ENCODE measurements at places on chromosomes 5 and 9. TPM values are rescaled to one million over a fixed set of nuclear protein-coding genes. Genes with fewer than 3 reads are reported as not detected.
A peak's percentile ranks its signal among the peaks of the same experiment; 100 is the strongest.

ZNF354C gene
- 9.4 TPM for total RNA-seq

RALGDS gene
- total RNA-seq = 60.0 TPM

DNA sequence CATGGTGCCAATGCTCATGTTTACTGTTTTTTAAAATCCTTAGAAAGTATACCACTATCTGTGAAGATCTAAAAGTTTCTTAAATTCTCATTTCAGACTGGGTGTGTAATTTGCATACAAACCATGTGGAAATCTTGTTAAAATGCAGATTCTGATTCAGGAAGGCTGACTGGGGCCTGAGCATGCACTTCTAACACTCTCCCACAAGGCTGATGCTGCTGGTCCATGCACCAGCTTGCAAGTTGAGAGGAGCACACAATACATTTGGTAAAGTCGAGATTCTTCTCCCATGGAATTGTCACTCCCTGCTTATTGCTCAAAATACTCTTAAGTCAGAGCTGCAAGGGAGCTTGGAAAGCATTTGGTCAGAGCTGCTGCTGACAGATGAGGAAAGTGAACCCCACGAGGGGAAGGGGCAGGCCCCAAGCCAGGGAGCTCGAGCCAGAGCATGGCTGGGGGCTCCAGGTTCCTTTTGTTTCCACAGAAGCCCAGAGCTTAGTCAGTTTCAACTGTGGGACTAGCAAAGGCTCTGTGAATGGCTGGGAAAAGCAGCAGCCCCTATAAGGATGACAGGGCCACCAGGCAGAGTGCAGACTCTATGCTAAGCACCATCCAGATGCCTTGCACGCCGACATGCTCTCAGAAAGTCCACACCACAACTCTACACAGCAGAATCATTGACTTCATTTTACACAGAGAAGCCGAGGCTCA, 93.5 kb upstream of the HAND1 start:
- DNase-seq = no peak

ARHGEF28 gene
- 66.0 TPM for total RNA-seq

DNA sequence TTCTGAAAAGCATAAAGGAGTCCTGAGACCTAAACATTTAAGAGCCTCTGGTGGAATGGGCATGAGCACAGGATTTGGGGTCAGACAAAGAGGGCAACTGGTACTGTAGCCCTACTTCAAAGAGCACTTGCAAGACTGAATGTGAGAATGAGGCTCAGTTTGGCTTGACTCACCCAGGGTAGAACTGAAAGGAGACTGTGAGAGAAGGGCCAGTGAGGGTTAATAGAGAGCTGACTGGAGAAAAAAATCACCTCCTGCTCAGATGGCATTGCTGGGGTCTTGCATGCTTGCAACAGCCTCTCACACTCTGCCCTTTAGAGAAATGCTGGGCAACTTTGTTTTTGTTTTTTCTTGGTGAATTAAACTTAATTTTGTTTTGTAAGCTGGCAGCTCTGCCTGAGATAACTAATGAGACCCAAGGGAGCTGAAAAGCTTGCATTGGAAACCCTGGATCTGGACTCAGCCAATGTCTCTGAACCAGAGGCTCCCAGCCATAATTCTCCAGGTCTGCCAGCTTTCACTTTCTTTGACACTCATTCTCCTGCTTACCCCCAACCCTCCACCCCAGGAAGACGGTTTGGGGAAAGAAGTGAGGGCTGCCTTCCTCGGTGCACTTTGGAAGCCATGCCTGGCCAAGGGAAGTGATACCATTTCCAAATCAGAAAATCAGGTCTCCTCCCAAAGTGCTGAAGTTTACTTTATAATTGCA, 161.1 kb upstream of the PANK3 start:
- DNase-seq = no peak

- no peak for DNase-seq
Observed at GRCh38 chr5:141508440-141508797, 19.5 kb downstream of the PCDHGC5 start.

GFPT2 gene
- total RNA-seq = 64.5 TPM

DNA sequence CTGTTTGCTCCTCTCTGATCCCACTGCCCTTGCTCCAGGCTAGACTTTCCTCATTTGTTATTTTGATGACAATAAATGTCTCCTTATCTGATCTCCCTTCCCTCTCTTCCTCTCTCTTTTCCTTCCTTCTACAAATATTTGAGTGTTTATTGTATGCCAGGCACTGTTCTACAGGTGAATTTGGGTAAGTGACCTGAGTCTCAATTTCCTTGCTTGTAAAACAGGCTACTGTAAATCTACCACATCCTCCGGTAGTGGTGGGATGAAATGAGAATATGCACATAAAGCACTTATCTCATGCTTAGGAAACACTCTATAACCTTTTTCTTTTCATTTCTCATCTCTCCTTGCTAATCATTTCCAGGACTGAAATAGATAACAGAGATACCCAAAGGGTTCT, 86.4 kb downstream of the HMHB1 start:
- DNase-seq = no peak

GRCh38 chr9:83185488-83186154, 122.7 kb upstream of the RASEF start:
- DNase-seq = no peak

- no peak for DNase-seq
Observed at GRCh38 chr5:64671678-64672077, 18.6 kb upstream of the SHISAL2B start.

- peak; percentile 45 for DNase-seq
Observed at GRCh38 chr5:83927140-83927733, 206.6 kb upstream of the HAPLN1 start.

DNA sequence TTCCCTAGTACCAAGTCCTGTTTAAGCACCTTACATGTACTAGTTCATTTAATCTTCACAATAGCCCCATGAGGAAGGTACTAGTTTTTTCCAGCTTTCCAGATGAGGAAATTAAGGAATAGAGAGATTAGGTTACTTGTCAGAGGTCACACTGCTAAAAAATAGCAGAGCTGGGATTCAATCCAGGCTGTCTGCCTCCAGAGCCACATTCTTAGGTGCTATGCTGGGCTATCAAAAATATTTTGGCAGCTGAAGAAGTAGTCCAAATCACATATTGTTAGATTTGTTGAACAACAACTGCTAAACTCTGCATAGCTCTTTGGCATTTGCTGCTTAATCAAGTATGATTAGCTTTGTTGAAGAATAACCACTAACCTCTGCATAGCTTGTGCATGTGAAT, 591.5 kb upstream of the KLF4 start:
- no peak for DNase-seq

GRCh38 chr5:107698286-107698685, 27.5 kb upstream of the EFNA5 start:
- no peak for DNase-seq

DNA sequence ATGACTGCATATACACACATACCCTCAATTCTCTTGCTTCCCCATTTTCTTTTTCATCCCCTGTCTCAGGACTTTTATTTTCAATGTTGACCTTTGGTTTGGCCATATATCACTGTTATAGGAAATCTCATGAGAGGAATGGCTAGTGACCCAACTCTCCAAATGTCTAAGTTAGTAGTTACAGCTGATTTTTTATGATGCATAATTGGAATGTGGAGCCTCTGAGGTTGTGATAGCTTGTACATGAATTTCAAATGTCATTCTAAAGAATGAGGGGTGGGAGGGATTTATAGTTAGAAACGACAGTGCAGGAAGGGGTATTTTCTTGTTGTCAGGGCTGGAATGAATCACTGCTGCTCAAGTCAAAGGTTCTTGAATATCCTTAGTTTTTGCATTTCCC, 356.1 kb downstream of the NTRK2 start:
- DNase-seq = no peak

- DNase-seq = no peak
Observed at GRCh38 chr5:10913841-10914240, 152.8 kb upstream of the DAP start.

ARID3C gene
- total RNA-seq = 2.0 TPM

IL13 gene
- total RNA-seq = 0.98 TPM

DNA sequence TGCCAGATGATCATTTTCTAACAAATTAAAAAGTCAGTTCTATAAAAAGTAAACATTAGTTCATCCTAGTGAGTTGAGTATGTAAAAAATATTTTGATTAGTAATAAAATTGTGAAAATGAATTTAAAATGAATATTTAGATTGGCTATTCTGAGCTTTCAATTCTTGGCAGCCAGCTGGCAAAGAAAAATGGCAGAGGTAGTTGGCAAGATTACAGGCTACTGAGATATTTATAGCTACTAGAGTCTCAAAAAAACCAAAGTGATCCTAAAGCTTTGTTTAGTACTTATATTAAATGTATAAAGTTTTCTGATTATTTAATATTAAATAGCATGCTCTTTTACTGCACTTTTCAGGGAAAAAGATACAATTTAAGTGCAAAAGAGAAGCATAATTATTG, 25.0 kb downstream of the SGTB start:
- no peak for DNase-seq

DNA sequence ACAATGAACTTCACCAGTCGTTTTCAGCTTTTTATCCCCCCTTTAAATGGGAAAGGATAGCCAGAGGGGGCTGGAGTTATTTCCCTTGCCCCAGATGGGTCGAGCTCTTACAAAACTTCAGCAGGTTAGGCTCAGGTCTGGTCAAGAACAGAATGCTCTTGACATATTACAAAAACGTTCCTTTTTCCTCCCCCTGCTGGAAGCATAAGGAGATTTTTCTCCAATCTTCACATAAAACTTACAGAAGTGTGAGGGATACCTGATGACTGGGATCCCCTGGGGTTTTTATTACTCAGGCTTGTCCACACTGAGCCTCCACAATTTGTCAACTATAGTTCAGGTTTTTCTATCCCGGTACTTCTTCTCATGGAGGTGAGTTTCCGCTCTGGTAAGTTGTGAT, 60.8 kb downstream of the CSF2 start:
- DNase-seq = no peak

DNA sequence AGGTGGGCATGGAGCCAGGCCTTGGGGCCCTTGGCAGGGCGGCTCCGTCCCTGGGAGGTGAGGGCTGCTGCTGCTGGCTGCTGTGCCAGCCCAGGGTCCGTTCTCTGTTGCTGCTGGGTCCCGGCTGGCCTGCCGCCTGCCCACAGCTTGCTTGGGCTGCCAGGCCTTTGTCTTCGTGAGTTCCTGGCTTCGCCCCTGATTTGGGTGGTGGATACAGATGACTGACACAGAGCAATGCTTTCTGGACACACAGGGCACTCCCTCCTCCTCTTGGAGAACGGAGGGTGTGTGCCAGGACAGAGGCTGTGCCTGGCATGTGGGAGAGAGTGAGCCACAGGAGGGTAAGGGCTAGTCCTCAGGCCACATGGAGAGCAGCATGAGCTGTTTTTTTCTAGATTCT, 166.1 kb downstream of the MACROH2A1 start:
- DNase-seq = no peak

TEX48 gene
- not detected for total RNA-seq

- DNase-seq = no peak
Observed at GRCh38 chr5:16965581-16965980, 29.5 kb upstream of the MYO10 start.

- no peak for DNase-seq
Observed at GRCh38 chr9:76600007-76600615, 141.1 kb downstream of the GCNT1 start.

- no peak for DNase-seq
Observed at GRCh38 chr5:125232779-125233230, 486.4 kb upstream of the ZNF608 start.

DNA sequence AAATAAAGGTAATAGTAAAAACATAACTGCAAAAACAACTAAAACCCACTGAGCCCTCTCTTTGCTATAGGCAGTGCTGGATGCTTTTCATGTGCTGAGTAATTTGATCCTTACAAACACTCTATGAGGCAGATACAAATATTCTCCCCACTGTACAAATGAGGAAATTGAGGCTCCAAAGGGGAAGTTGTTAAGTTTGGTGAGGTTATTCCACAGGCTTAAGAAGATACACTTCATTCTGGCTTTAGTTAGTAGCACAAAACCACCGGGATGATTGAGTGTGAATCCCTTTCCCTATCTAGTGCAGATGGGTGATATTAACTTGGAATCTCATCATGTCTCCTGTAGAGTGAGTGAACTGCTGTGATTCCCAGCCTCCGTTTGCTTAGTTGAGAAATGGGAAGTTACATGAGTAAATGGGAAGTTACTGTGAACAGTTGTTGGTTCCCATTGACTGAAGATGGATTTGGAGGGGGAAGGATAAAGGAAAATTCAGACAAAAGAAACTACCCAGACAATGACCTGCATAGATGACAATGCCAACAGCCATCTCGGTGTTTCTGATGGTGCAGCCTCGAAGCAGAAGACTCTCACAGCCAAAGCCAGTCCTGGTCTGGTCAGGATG, 208.3 kb downstream of the ATP10B start:
- DNase-seq = no peak

GRCh38 chr9:130490981-130491380, 46.2 kb downstream of the ASS1 start:
- no peak for DNase-seq

FOXD4L5 gene
- not detected for total RNA-seq

- no peak for DNase-seq
Observed at GRCh38 chr5:96377597-96377996, 55.5 kb downstream of the PCSK1 start.

DNA sequence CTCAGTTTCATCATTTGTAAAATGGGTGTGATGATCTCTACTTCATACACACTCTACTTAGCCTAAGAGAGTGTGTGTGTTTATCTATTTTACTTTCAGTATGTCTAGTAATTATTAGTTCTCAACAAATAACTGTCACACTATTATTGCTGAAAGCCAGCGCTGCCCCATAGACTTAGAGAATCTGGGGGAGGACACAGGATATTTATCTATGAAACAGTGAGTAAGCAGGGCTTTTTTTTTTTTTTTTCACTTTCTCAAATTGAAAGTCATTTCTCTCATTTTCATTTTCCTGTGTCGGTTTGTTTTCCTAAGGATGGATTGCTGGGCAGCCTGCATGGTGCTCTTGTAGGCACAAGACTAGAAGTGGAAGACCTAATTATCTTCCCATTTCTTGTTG, 248.4 kb upstream of the RPS23 start:
- no peak for DNase-seq

DNA sequence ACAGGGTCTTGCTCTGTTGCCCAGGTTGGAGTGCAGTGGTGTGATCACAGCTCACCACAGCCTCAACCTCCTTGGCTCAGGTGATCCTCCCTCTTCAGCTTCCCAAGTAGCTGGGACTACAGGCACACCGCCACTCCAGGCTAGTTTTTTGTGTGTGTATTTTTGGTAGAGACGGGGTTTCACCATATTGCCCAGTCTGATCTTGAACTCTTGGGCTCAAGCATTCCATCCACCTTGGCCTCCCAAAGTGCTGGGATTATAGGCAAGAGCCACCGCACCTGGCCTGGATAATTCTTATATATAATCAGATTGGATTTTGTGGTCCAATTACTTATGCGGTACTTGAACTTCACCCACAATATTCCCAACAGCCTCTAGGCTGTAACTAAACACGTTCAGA, 19.8 kb downstream of the CCDC69 start:
- DNase-seq = no peak

TAS2R1 gene
- not detected for total RNA-seq

All from tibial nerve (tissue), 4 donors.